ENCODE measurements at places on chromosomes 12 and 14.

GRCh38 chr14:21874946-21875345 is 201.3 kb upstream of the OR4E1 start:
- DNase-seq = no peak

DNA sequence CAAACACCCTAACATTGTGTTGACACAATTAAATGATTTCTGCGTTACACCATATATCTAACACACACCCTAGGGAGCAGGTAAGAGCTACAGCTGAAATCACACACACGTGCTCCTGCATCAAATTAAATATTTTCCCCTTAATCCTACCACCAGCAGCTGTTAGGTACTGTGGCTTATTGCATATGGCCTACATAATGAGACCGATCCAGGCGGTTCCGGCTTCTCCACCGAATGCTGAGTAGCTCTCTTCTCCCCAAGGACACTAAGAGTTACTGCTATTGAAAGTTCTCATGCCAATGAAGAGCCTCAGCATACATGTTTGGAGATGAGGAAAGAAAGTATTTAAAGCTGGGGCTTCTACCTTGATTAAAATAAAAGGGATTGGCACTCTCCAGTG is 472.2 kb upstream of the STXBP6 start:
- DNase-seq = no peak

DNA sequence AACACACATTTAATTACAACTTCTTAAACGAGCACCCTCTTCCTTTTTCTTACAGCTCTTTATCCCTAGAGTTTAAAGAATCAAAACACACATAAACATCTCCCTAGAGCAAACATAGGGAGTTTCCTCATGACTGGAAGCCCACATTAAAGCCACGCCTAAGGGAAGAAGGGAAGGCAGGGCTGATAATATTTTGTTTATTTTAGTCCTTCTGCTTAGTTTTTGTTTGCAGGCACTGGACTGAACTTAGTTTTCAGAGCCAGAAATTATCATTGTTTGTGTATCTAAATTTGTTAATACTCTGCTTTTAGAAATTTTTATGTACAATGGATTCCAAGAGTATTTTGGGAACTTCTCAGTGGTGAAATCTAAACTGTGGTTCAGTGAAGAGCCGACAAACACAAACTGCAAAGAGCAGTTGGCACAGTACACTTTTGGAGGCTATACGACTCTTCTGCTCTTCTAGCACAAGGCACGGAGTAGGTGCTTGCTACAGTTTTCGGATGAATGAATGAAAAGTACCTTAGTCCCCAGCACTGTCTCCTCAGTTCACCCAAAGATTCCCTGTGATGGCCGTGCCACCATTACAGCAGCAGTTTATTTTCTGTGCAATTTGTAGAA is 17.6 kb upstream of the AMIGO2 start:
- no peak for DNase-seq

GRCh38 chr12:87141091-87141490 is 884.9 kb upstream of the MGAT4C start:
- no peak for DNase-seq

GRCh38 chr14:34685819-34686428 is 28.5 kb downstream of the CFL2 start:
- DNase-seq = no peak

DNA sequence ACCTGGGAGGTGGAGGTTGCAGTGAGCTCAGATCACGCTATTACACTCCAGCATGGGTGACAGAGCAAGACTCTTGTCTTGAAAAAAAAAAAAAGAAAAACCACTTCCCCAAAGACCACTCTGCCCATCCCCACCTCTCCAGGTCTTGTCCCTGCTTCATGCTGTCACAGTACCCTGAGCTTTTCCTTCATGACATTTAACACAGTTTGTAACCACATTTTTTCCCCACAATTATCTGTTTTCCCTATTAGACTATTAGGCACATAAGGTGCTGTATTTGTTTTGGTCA is 6.9 kb downstream of the HECTD1 start:
- DNase-seq = no peak

DNA sequence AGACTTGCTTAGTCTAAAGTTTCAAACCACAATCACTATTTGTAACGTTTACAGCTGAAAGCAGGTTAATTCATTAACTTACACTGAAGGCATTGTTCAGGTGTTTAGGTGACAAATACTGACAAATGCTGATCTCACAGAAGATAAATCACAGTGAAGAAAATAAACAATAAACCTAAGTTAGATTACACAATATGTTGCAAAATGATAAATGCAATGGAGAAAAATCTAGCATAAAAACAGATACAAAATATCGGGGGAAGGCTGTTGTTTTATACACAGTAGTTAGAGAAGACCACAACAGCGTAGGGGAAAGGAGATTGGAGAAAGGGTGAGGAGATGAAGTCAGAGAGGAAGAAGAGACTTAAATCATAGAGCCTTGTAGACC is 3.0 kb downstream of the SCAF11 start:
- no peak for DNase-seq
